ENCODE measurements at places on chromosomes 12 and 14.
A peak's percentile ranks its signal among the peaks of the same experiment; 100 is the strongest.

GRCh38 chr14:23931721-23932289 is 21.8 kb upstream of the DHRS4 start:
- DNase-seq: no peak

DNA sequence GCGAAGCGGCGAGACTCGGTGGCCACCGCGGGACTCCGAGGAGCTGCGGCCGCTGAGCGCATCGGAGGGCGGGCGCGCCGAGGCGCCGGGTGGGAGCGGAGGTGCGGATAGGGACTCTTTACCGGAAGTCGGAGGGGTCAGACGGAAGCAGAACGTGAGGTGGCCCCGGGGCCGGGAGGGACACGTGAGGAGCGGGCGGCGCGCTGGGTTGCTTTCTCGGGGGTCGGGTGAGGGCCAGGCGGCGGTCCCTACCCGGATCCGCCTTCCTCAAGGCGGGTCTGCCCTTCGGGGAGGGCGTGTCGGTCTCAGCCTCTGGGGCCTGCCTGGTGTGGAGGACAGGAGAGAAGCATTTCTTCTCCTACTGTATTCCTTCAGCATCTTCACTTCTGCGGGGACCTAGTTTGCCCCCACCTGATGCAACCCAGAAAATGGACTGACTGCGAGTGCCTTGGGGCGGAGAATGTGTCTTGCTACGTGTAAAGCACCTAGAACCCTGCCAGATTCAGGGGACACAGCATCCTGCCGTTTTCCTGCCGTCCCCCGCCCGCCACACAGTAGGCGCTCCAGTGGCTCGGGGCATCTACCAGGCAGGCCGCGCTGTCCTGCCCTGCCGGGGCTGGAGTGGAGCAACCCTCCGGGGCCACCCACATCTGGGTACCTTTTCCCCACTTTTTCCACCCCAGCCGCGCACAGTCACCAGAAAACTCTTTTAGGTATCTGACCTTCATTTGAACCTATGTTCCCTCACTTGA is 514 bp upstream of the ATXN2 start:
- DNase-seq: peak; percentile 97

- peak; percentile 3 for DNase-seq
These were observed 27.3 kb downstream of the PTPRB start for GRCh38 chr12:70609739-70610491.

DNA sequence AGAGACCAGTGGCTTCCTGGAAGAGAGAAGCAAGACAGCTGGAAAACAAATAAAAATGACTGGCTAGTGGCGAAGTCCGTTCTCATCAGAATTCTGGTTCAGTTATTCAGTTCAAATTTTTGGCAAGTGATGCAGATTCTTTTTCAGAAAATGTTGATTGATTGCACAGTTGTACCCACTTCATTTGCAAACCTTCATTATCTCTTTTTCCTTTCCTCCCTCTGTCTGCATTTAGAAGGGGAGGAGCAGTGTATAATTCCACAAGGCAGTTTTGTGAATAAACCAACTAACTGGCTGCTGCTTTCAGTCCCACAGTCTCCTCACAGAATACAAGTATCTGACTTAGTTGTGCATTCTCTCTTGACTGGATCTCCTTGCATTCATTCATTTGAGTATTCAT is 417.5 kb downstream of the NPAS3 start:
- no peak for DNase-seq

DNA sequence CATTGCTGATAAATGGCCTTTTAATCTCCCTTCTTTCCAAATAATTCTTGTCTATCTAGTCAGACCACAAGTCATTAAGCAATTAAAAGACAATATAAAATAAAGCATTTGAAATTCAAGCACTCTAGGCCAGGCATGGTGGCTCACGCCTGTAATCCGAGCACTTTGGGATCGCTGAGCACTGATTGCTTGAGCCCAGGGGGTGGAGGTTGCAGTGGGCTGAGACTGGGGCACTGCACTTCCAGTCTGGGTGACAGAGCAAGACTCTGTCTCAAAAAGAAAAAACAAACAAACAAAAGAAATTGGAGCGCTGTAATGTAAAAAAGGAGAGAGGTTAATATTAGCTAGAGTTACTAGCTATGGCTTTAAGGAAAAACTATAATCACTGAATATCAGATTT is 30.5 kb upstream of the CSRP2 start:
- no peak for DNase-seq

DNA sequence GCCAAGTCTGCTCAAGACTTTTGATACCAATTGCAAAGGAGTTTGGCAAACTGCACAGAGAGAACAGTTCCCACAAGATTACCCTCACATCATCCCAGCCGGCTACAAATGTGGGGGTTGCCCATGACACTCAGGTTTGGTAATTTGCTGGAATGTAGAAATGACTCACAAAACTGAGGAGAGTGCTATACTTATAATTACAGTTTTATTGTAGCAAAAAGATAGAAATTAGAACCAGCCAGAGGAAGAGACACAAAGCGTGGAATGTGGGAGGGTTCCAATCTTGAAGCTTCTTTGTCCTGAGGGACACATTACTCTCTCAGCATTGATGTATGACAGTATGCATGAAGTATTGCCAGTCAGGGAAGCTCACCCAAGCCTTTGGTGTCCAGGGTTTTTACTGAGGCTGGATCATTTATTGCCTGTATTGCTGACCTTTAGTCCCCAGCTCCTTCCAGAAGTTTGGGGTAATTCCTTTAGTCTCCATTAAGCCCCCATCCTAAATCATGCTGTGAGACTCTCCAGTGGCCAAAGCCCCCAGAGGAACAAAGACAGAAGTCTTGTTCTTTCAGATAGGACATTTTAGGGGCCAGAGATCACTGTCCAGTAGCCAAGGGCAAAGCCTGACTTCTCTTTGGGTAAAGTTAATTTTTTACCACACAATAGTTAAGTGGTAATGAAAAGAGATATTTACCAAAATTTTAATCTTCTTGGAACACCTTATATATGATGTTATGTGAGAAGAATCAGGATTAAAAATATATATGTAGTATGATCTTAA is 9.9 kb downstream of the TBK1 start:
- no peak for DNase-seq

GRCh38 chr14:75401361-75401760 is 26.5 kb upstream of the JDP2 start:
- no peak for DNase-seq

- DNase-seq: no peak
These were observed 18.5 kb upstream of the CCDC175 start for GRCh38 chr14:59595071-59595470.

- DNase-seq: no peak
These were observed 29.2 kb downstream of the DIP2B start for GRCh38 chr12:50533971-50534370.

- DNase-seq: no peak
These were observed 9.7 kb downstream of the DNM1L start for GRCh38 chr12:32688786-32689185.

DNA sequence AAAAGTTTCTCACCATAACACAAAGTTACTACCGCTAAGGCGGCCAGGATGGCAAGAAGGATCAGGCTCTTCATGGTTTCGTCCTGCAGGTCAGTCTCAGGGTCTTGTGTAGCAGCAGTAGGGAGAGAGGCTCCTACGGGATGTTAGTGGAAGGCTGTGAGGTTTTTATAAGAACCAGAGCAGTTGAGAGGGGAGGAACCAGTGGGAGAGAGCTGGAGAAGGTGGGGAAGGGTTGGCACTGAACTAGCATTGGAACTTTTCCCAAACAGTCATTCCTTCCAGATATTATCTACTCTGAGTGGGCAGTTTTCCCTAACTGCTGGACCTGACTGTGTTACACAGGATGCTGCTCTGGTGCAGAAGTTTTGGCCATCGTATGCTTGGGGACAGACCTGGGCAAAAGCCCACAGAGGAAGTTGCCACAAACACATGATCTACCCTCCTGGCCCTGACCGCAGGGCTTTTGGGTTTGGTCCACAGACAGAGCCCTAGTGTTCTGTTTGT is at the start of gene MGP:
Gene MGP (minus strand): TSS at position 137 of the 504 bp plus-strand sequence. CDS start 63 bp downstream, at position 74.
- no peak for DNase-seq

- peak; percentile 46 for DNase-seq
These were observed 105.0 kb downstream of the SNAPC1 start for GRCh38 chr14:61866932-61867920.

GRCh38 chr12:12181511-12181910 is 85.3 kb downstream of the LRP6 start:
- DNase-seq: no peak

DNA sequence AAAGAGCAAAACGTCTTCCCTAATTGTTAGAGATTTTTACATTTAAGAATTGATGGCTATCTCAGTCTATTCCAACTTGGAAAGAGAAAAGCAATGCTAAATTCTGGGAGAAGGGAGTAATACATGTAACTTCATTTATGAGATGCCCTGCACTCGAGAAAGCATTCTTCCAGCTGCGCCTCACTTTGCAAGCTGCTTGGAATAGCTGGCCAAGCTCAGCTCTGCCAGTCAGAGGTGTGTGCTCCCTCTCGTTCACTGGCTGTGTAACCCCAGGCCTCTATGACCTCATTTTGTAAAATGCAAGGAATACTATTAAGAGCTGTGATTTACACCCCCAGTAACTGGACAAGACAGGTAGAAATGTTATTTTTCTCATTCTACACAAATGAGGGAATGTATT is 79.1 kb downstream of the OTX2 start:
- no peak for DNase-seq

DNA sequence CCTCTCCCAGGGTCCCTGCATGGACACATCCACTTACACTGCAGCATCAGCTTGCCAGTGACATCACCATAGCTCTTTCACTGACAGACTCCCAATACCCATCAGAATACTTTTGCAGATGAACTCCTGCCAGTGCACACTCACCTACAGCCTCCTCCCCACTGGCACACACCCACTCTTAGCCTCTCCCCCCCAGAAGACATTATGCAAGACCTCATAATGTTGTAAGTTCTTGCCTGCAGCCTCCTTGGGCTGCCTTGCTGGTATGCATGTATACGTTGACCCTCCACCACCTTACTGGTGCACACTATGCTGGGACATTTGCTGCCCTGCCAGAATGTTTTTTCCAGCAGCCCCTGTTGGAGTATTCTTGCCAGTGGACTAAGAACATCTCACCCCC is 324.2 kb downstream of the AEBP2 start:
- DNase-seq: no peak

DNA sequence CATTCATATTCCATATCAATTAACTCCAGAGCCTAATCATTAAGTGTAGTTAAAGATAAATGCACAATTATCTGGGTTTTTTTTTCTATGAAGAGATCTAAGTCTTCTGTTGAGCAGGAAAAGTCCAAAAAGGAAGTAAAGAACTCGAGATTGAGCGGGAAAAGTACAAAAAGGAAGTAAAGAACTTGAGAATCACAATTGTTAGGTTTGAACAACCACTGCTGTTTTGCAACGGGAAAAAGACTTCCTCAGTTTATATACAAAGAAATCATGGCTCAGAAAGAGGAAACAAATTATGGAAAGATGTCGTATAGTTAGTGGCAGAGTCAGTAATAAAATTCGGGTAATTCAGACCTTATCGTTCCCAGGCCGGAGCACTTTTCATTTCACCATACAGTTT is 63.3 kb downstream of the PPP1R12A start:
- DNase-seq: no peak

GRCh38 chr14:102220031-102220430 is 80.3 kb downstream of the WDR20 start:
- peak; percentile 73 for DNase-seq

GRCh38 chr12:15808652-15809051 is 19.5 kb upstream of the EPS8 start:
- DNase-seq: no peak

DNA sequence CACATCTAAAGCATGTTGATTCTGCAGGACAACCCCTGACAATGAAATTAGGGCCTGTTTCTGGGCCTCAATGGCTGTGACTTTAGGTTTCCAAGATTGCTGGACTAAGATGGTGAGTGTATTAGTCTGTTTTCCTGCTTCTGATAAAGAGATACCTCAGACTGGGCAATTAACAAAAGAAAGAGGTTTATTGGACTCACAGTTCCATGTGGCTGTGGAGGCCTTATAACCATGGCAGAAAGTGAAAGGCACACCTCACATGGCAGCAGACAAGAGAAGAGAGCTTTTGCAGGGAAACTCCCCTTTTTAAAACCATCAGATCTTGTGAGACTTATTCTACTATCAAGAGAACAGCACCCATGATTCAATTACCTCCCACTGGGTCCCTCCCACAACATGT is 10.6 kb downstream of the IL22 start:
- DNase-seq: no peak

DNA sequence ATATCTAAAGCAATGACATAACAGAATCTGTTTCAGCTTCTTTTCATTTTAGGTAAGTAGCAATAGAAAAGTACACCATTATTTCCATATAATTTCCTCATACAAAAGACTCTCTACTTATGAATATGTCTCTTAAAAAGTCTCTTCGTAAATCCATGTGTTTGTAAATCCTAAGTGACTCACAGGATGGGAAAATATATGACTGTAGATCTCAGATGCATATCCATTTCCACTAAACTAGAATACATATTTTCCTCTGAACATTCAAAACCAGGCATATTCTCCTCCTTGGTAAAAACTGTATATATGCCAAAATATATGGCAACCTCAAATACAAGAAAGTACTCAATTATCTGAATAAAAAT is 93.6 kb downstream of the TXNDC16 start:
- DNase-seq: no peak

- no peak for DNase-seq
These were observed 139.2 kb downstream of the EGLN3 start for GRCh38 chr14:33811721-33812120.

GRCh38 chr12:108312693-108313189 is 26.4 kb downstream of the CMKLR1 start:
- DNase-seq: no peak

DNA sequence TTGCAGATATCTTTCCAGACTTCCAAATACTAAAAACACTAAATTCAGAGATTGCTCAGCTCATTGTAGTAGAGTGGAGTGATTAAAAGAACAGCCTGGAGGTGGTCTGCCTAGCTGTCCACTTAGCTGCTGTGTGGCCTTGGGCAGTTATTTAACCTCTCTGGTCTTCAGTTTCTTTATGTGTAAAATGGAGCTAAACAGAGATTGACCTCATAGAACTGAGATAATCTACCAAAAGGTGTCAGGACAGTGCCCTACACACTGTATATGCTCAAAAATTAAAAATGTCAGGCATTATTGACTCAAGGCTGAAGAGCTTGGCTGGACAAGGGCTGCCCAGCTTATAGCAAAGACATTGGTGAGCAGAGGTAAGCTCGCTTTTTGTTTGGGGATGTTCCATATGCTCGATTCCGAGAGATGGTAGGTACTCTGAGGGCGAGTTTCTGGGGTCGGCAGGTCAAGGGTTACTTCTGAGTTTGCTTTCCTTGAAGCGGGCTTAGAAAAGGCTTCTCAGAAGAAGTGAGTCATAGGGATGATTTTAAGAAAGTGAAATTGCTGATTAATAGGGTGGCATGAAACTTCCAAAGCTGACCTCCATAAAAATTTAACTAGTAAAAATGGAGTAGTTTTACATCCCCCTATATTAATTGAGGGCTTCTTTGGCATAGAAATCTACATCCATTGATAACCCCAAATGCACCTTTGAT is 107.5 kb downstream of the GPATCH2L start:
- DNase-seq: no peak

Measured in B cell (primary cell).